ENCODE measurements at places on chromosomes 3 and 15.

GRCh38 chr3:144244662-144245061 is 273.0 kb downstream of the DIPK2A start:
- DNase-seq = no peak
- H3K4me3 ChIP-seq = no peak overlapping the region
- no peak overlapping the region for H3K27ac ChIP-seq
- peaks cover under 1% of the 10 kb centered on the region for H3K36me3 ChIP-seq
- H3K4me1 ChIP-seq = no peaks in the 10 kb centered on the region

DNA sequence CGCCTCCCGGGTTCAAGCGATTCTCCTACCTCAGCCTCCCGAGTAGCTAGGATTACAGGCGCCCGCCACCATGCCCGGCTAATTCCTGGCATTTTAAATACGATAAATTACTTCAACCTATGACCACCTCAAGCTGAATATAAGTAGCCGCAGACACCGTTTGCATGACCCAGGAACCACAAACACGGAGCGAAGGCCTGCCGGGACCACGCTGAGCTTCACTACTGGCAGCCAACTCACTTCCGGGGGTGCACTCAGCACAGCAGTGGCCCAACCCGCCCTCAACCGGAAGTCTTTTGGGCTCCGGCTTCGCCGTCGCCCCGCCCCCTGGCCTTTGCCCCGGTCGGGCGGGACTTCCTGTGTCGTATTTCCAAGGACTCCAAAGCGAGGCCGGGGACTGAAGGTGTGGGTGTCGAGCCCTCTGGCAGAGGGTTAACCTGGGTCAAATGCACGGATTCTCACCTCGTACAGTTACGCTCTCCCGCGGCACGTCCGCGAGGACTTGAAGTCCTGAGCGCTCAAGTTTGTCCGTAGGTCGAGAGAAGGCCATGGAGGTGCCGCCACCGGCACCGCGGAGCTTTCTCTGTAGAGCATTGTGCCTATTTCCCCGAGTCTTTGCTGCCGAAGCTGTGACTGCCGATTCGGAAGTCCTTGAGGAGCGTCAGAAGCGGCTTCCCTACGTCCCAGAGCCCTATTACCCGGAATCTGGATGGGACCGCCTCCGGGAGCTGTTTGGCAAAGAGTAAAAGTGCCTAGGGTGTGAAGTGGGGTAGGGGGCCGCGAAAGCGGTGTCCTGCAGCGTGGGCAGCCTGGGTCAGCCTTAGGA is at the start of gene TIMMDC1:
Gene TIMMDC1 (plus strand): TSS at position 362 of the 826 bp plus-strand sequence. CDS start 187 bp downstream, at position 549.
- DNase-seq = peak; percentile 96
- peak within 1 kb of the TSS; percentile 100 for H3K27ac ChIP-seq
- H3K27me3 ChIP-seq = no peaks in the 10 kb centered on the region
- peaks cover 4% of the 10 kb centered on the region for H3K36me3 ChIP-seq
- H3K4me3 ChIP-seq = peak within 1 kb of the TSS; percentile 97

- H3K27ac ChIP-seq = no peak overlapping the region
- peaks cover 5% of the 10 kb centered on the region for H3K36me3 ChIP-seq
- no peaks in the 10 kb centered on the region for H3K27me3 ChIP-seq
- DNase-seq = no peak
Observed at GRCh38 chr3:94234177-94234788, 171.4 kb downstream of the NSUN3 start.

DNA sequence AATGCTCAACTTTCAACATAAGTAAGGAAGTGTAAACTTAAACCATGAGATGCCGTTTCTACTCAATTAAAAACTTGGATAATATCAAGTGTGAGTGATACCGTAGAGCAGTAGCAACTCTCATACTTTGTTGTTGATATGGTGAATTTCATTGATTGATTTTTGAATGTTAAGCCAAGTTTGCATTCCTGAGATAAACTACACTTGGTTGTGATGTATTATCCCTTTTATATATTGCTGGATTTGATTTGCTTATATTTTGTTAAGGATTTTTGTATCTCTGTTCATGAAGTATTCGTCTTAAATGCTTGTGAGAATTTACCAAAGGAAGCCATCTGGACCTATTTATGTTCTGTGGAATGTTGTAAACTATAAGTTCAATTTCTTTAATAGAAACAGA is 21.7 kb downstream of the SLMAP start:
- no peak overlapping the region for H3K27ac ChIP-seq
- DNase-seq = no peak
- no peaks in the 10 kb centered on the region for H3K36me3 ChIP-seq
- no peak overlapping the region for H3K4me3 ChIP-seq
- no peaks in the 10 kb centered on the region for H3K27me3 ChIP-seq

DNA sequence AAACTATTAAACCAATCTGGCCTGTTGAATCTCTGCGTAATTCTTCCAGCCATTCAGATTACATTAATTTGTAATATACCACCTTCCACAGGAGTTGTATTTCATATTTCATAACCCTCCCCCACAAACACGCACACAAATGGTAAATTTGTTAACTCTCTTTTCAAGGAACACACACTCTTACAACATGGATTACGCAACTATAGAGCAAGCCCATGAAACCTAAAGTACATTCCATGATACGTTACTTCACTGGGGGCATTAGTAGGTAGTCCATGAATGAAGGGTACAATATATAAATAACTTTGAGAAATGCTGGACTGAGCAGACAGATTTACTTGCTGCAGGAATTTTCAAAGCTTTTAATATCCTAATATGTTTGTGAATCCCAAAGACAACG is 65.0 kb downstream of the TRIM69 start:
- peaks cover 4% of the 10 kb centered on the region for H3K27me3 ChIP-seq
- no peak overlapping the region for H3K27ac ChIP-seq
- no peak overlapping the region for H3K4me3 ChIP-seq
- H3K36me3 ChIP-seq = no peaks in the 10 kb centered on the region

- no peak overlapping the region for H3K4me3 ChIP-seq
- H3K27me3 ChIP-seq = peaks cover 4% of the 10 kb centered on the region
- no peak overlapping the region for H3K27ac ChIP-seq
- no peaks in the 10 kb centered on the region for H3K36me3 ChIP-seq
- DNase-seq = no peak
Observed at GRCh38 chr3:54710954-54711353, 216.9 kb downstream of the LRTM1 start.

DNA sequence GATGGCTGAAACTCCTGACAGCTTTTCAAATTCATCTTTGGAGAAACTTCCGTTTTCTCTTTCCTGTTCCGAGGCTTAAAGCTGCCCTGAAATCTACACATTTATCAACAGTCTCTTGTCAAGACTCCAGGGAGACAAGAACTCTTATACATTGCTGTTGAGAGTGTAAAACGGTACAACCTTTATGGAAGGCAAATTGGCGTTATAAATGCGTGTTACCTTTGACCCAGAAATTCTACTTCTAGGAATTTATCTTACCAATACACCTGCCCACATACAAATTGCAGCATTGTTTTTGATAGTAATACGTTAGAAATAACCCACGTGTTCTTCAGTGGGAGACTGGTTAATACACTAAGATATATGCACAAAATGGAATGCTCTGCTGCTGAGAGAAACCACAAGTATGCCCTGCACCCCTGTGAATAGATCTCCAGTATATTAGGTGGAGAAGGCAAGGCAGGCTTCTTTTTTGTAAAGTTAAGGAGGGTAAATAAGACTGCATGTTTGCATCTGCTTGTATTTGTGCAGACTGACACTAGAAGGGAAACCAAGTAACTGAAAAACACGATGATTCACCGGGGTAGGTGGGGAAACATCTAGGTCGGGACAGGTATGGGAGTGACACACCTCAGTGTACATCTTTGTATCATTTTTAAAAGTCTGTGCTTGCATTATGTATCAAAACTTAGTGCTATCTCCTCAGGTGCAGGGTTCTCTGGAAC is 97.5 kb downstream of the IGF1R start:
- H3K4me3 ChIP-seq = no peak overlapping the region
- H3K27me3 ChIP-seq = no peaks in the 10 kb centered on the region
- H3K4me1 ChIP-seq = peaks cover 18% of the 10 kb centered on the region
- no peak overlapping the region for H3K27ac ChIP-seq
- no peak for DNase-seq
- H3K36me3 ChIP-seq = no peaks in the 10 kb centered on the region

DNA sequence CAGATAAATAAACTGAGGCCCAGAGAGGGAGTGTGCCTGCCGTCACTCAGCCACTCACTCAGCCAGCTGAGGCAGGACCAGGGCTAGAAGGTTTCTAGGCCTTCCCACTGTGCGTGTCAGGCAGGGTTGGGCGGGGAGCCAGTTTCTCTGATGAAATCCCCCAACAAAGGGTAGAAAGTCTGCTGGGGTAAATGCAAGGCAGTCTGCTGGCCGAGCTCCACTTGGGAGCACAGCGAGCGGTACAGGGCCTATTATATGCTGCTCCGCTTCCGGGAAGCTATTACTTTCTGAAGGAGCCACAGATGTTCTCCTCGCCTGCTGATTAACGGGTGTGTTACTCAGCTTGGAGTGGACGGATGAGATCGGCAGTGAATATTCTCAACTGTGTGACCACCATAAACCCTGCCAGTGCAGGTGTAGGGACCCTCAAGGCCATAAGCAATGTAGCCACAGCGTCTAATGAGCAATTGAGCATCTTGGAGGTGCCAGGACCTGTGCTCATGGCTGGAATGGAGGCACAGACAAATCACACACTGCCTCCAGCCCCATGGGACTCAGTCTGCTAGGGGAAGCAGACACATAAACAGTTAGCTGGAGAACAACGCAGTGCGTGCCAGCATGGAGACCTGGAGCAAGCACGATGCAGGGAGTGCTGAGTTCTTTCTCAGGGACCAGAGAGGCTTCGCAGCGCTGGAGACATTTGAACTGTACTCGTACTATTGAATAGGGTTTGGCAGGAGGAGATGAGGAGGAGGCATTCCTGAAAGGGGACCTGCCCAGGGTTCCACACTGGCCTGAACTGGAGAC is 42.1 kb downstream of the CORO2B start:
- no peak overlapping the region for H3K27ac ChIP-seq
- no peaks in the 10 kb centered on the region for H3K36me3 ChIP-seq
- peak overlapping the region; percentile 62 for H3K4me3 ChIP-seq
- DNase-seq = no peak

GRCh38 chr3:15919971-15920370 is 122.2 kb upstream of the ANKRD28 start:
- H3K27me3 ChIP-seq = no peaks in the 10 kb centered on the region
- no peak for DNase-seq
- H3K4me3 ChIP-seq = no peak overlapping the region
- H3K4me1 ChIP-seq = no peaks in the 10 kb centered on the region
- no peak overlapping the region for H3K27ac ChIP-seq
- H3K36me3 ChIP-seq = no peaks in the 10 kb centered on the region

GRCh38 chr3:169633789-169634188 is 29.7 kb downstream of the MECOM start:
- no peaks in the 10 kb centered on the region for H3K36me3 ChIP-seq
- no peak overlapping the region for H3K4me3 ChIP-seq
- no peaks in the 10 kb centered on the region for H3K4me1 ChIP-seq
- no peaks in the 10 kb centered on the region for H3K27me3 ChIP-seq

DNA sequence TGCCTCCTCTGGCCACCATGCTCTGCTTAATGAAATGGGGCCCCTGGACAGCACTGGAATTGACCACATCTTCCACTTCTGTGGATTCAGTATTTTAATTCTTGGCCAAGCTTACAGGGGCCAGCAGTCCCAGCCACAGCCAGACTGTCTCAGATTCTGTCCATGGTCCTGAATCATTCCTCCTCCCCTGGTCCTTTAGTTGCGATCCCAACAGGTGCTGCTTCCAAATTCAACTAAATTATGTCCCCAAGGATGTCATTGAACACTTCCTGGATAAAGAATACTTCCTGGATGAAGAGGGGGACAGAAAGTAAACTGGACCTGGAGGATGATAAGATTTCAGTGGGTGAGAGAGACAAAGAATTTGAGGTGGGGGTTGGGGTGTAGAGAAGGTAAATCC is 111.1 kb upstream of the FOXB1 start:
- peaks cover 44% of the 10 kb centered on the region for H3K27me3 ChIP-seq
- H3K36me3 ChIP-seq = no peaks in the 10 kb centered on the region
- no peak overlapping the region for H3K4me3 ChIP-seq
- no peaks in the 10 kb centered on the region for H3K4me1 ChIP-seq
- no peak for DNase-seq

DNA sequence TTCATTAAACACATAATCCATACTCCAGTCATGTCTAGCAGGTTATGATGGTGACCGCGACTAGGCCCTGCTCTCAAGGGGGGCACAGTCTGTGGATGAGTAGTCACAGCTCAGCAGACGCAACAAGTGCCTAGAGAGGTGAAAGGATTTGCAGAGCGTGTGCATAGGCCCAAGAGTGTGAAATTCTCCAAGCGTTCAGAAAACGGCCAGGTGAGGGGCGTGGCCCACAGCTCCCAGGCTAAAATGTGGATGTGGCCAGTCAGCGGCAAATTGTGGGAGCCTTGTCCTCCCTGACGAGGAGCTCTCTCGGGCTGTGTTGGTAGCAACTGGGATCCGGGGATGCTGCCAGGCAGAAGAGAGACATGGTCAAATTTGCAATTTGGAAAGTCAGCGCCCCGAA is 46.4 kb upstream of the TSEN2 start:
- no peaks in the 10 kb centered on the region for H3K36me3 ChIP-seq
- DNase-seq = no peak
- peaks cover 15% of the 10 kb centered on the region for H3K27me3 ChIP-seq
- no peak overlapping the region for H3K4me3 ChIP-seq

DNA sequence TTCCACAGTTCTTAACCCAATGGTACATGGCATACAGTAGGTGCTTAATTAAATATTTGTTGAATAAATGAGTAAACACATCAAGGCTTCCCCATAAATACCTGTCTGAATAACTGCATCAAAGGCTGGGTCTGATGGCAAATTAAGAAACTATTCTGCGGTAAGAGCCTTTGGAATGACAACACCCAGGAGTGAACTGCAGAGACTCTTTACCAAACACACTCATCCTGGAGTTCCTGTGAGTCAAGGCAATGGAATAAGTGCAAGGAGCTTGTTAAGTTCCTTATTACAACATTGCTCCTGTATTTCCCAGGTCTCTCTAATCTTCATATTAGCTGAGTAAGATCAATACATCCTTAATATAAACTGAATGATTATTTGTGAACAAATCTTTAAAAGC is 119.9 kb upstream of the STT3B start:
- no peaks in the 10 kb centered on the region for H3K36me3 ChIP-seq
- H3K4me1 ChIP-seq = no peaks in the 10 kb centered on the region
- H3K27me3 ChIP-seq = no peaks in the 10 kb centered on the region

- H3K4me3 ChIP-seq = no peak overlapping the region
- H3K27ac ChIP-seq = no peak overlapping the region
- peaks cover 39% of the 10 kb centered on the region for H3K4me1 ChIP-seq
- no peaks in the 10 kb centered on the region for H3K36me3 ChIP-seq
- DNase-seq = no peak
Observed at GRCh38 chr3:46107682-46108081, 80.4 kb upstream of the XCR1 start.

DNA sequence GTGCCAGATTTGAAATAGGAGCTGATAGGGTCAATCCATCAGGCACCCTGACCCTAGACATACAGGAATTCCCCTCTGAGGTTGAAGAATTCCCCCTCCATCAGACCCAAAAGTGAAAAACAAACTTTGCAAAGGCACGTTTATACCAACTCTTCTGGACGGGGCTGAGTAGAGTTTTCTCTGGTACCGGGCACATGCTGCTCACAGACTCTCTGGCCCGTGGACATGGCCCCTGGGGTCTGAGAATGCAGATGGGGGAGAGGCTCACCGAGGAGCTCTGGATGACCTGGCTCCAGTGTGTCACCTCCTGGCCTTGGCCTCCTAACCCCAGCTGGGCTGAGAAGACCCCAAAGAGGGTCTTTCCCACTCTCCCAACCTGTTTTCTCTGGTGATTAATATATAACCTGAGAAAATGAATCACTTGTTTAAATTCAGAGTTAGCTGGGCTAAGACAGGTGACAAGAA is 11.2 kb upstream of the LIPC start:
- no peak overlapping the region for H3K4me3 ChIP-seq
- H3K27me3 ChIP-seq = no peaks in the 10 kb centered on the region
- H3K36me3 ChIP-seq = no peaks in the 10 kb centered on the region
- DNase-seq = no peak
